ENCODE measurements at places on chromosomes 5 and 9.
A peak's percentile ranks its signal among the peaks of the same experiment; 100 is the strongest.

GRCh38 chr5:153516504-153517240 is 26.2 kb downstream of the GRIA1 start:
- no peak for DNase-seq

DNA sequence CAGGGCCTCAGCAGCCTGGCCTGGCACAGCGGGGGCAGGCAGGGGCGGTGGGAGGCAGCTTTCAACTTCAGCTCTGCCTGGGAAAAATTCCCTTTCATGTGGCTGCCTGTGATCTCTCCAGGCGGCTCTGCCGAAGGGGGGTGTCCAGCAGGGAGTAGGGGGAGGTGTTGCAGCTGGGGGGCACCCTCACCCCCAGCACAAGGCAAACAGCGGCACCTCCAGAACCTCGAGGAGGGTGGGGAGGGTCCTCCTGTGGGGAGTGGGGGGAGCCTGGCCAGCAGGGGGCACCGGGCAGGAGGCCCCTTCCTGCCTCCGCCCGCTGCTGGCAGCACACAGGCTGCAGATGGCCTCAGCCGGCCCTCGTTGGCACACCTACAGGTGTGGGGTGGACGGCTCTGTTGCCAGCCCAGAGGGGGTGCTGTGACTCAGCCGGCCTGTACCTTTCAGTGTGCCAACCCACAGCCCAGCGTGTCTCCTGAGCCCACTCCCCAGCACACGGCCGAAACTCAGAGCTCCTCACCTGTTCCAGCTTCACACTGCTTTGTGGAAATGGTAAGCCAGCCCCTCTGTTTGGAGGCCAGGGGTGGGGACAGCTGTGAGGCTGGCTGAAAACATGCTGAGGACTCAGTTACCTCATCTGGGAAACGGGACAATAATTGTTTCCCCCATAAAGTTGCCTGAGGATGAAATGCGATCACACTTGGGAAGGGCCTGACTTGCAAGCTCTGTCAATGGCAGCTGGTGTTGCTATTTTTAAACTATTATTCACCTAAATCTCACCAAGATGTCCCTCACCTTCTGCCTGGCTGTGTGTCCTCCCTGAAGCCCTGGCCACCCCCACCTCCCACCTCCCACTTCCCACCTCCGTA is 37.0 kb downstream of the CXXC5 start:
- DNase-seq: no peak

DNA sequence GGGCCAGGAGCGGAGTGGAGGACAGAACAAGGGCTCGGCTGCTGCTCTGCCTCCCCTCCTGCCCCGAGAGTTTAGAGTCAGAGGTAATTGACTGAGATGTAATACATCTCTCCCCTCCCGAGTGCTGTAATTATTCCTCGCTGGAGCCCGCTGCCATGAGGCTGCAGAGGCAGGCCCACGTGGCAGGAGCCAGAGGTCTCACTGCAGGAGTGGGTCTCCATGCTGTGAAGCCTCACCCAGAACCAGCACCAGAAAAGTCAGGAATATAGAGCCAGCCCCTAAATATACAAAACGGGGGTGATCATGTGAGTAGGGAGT is 2.5 kb downstream of the FAM163B start:
- DNase-seq: no peak

GRCh38 chr5:161333194-161333880 is 213.2 kb downstream of the GABRB2 start:
- DNase-seq: no peak

DNA sequence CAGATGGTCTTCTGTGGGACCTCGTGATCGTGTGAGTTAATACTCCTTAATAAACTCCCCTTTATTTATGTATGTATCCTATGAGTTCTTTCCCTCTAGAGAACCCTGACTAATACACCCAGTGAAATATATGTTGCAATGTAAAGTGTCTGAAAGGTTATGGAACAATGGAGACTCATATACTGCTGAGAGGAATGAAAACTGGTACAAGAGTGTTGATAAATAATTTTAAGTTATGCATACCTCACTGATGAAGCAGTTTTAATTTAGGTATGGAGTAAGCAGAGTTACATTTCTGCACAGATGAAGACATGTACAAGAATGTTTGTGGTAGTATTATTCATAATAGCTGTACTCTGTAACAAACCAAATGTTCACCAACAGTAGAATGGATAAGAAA is 438.3 kb downstream of the TAF11L14 start:
- no peak for DNase-seq

- no peak for DNase-seq
Measured at GRCh38 chr5:176619569-176620332, 9.8 kb upstream of the GPRIN1 start.

DNA sequence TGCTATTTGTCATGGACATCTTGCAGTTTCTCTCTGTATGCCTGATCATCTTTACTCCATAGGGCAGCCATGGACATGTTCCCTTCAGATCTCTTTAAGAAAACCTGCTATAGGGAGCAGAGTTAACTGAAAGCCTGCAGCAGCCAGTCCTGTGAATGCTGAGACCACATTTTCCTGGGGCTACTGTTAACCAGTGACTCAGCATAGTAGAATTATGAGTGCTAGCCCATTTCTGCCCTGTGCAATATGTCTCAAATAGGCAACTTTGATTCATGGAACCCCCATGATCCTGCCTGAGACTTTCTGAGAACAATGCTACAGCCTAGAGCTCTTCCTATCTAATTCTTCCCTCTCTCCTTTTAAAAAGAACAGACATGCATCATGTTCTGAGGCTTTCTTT is 624.2 kb downstream of the CHSY3 start:
- DNase-seq: no peak

- no peak for DNase-seq
Measured at GRCh38 chr9:12696931-12697622, 3.9 kb downstream of the TYRP1 start.

DNA sequence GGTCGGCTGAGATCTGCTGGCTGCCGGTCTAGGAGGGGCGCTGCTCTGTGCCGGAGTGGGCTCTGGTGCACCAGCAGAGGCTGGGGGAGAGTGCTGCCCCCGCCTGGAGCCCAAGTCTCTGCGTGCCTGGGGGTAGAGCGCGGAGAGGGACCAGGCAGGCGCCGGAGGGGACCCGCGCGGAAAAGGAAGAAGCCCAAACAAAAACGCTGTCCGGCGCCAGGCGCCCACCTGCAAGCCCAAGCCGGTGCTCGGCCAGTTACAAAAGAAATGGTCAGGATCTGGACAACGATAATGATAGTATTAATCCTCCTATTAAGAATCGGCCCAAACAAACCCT is 571 bp upstream of the S1PR3 start:
- DNase-seq: no peak

GRCh38 chr9:75483636-75484035 is 395.3 kb downstream of the OSTF1 start:
- no peak for DNase-seq

- peak; percentile 81 for DNase-seq
Measured at GRCh38 chr5:178145965-178146820, 7.5 kb downstream of the NHP2 start.

- no peak for DNase-seq
Measured at GRCh38 chr9:7970681-7971330, 171.2 kb upstream of the DMAC1 start.

- no peak for DNase-seq
Measured at GRCh38 chr9:33125461-33125860, 41.7 kb downstream of the B4GALT1 start.

DNA sequence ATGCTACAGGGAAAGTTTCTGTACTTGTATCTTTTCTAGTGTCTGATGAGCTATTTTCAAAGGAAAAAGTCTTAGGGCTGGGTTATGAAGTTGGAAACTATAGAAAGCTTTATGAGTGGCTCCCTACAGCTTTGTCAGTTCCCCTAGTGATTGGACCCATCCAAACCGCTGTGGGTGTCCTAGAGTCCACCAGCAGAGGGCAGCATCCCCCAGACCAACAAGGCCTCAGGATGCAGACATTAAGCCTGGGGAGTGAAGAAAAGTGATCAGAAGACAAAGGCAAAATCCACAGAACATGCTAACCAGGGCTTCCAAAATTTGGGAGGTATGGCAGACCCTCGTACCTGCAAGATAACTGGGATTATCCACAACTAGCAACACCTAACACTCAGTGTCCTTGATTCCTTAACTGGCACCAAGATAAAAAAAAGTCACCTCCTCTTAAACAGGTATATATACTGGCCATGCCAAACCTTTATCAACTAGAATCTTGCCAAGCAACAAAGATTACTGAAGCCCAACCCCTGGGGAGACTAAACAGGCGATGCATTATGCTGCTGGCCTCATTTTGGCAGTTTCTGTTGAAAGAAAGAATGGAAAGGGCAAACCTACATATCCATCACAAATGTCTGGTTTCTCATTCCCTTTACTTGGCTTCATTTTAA is 110.4 kb upstream of the NR5A1 start:
- DNase-seq: peak; percentile 86

DNA sequence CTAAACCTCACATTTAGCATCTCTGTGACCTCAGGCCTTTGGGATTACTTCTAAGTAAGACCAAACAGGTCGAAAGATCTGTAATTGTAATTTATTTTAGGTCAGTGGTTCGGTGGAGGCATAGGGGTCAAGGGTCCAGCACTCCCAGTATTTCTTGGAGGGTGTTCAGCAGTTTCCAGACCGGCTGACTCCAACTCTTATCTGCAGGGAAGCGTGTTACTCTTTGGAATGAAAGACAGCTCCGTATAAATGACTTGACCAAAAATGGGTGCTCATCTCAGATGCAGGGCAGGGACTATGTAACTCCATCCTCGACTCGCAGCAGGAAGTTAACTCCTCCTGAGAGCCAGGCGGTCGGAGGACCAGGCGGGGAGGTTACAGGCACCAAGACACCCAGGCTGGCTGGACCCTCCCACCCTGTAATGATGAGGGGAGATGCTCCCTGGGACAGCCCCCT is 620 bp upstream of the VPS13A start:
- no peak for DNase-seq

GRCh38 chr5:78587775-78588291 is 60.7 kb downstream of the LHFPL2 start:
- no peak for DNase-seq

DNA sequence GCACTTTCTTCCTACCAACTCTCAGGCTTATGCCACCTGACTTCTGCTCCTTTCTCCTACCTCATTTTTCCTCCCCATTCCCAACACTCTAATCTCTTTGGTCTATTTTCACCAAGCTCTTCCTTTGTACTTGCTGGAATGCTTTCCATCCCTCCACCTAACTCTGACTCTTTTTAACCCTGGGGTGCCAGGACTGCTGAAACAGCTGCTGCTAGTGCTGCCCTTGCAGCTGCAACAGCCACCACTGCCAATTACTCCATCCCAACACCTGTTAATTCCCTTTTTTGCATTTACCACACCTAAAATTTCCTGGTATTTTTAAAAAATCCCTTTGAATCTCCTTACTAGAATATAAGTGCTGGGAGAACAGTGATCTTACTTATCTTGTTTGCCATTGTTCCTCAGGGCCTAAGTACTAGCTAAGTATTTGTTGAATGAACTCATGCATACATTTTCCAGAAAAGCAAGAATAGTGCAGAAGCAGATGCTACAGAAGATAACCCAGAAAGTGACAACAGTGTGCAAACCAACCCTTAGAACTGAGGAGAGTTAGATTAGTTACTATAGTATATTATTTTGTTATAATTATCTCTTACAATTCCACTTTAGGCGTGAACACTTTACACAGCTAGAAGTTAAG is 11.5 kb downstream of the NADK2 start:
- DNase-seq: no peak

DNA sequence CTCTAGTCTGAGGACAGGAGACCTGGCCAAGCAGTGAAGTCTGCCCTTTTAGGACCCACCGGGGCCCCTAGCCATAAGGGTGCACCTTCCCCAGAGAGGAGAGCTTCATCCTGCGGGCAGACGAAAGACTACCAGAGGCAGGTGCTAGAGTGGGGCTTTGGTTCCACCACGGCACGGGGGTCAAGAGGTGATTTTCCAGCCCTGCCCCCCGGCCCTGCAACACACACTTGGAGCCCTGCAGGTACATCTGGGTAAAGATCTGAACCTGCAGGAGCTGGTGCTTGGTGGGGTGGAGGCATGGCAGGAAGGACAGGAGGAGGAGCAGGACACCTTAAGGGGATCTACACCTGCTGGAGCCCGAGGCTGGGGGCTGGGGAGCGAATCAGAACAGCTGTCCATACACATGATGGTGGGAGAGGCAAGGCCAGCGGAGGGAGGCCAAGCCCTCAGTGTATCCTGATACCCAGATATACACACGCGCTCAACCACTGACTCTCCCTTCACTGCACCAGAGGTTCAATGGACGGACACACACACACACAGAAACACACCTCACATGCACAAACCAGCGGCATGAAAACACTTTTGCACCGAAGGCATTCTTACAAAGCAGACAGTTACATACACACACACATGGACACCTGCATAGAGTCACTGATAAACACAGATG is 98.4 kb upstream of the MVB12B start:
- no peak for DNase-seq

DNA sequence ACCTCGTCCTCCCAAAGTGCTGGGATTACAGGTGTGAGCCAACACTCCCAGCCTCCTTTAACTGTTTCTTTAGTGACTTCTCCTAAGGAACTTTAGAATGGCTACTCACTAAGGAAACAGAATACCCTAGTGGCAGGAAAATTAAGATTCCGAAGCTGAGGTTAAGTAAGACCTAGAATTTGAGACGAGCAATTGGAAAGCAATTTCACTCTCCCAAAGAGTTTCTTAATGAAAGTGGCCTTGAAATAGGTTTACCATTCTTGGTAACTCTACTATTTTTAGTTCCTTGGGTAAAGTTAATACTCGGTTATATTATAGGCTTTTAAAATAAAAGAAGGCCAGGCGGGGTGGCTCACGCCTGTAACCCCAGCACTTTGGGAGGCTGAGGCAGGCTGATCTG is 22.9 kb upstream of the GOLPH3 start:
- DNase-seq: no peak

DNA sequence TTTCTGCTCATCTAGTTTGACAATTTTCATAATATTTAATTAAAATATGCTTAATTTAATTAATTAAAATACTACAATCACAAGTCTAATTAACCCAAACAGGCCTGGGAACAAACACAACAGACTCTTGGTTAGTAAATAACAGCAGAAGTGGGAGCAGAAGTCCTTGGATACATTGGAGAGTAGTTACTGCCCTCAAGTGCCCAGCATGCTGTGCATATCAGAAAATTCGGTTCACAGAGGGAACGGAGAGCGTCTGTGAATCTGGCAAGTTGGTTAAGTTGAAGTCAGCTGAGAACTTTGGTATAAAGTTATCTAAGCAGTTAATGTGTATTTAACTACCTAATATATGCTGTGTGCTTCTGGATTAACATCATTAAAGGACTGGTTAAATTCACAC is 87.0 kb upstream of the ATG10 start:
- no peak for DNase-seq

DNA sequence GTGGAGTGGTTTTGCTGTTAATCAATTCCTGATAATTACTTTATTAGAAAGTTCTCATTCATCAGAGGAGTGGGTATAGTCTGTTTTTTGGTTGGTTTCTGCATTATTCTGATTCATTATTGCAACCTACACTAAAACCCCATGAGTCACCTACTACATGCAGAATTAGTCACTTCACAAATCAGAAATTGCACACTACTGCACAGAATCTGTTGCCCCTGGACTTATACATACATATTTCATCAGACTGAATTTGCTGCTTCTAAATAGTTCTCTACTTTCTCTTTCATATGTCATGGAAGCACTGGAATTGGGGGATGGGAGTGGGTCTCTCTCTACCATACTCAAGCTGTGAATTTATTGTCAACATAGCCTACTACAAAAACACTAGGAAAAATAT is 585.1 kb downstream of the DNAH5 start:
- no peak for DNase-seq

- DNase-seq: no peak
Measured at GRCh38 chr9:102185371-102185770, 446.9 kb upstream of the GRIN3A start.
